ENCODE measurements at places on chromosomes 5 and 9.

- DNase-seq = no peak
These were observed 73.4 kb upstream of the SLC44A1 start for GRCh38 chr9:105171076-105171475.

GRCh38 chr5:172896465-172896864 lies 62.4 kb downstream of the ERGIC1 start:
- DNase-seq = no peak

DNA sequence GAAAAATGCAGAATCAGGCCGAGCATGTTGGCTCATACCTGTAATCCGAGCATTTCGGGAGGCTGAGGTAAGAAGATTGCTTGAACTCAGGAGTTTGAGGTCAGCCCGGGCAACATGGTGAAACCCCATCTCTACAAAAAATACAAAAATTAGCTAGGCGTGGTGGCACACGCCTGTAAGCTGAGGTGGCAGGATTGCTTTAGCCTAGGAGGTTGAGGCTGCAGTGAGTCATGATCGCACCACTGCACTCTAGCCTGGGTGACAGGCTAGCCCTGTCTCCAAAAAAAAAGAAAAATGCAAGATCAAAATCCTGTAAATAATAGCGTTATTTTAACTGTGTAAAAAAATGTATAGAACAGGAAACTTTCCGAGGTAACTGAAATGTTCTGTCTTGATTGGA lies 39.4 kb downstream of the RNF44 start:
- no peak for DNase-seq

- DNase-seq = no peak
These were observed 76.8 kb upstream of the CDK20 start for GRCh38 chr9:88051138-88051537.

DNA sequence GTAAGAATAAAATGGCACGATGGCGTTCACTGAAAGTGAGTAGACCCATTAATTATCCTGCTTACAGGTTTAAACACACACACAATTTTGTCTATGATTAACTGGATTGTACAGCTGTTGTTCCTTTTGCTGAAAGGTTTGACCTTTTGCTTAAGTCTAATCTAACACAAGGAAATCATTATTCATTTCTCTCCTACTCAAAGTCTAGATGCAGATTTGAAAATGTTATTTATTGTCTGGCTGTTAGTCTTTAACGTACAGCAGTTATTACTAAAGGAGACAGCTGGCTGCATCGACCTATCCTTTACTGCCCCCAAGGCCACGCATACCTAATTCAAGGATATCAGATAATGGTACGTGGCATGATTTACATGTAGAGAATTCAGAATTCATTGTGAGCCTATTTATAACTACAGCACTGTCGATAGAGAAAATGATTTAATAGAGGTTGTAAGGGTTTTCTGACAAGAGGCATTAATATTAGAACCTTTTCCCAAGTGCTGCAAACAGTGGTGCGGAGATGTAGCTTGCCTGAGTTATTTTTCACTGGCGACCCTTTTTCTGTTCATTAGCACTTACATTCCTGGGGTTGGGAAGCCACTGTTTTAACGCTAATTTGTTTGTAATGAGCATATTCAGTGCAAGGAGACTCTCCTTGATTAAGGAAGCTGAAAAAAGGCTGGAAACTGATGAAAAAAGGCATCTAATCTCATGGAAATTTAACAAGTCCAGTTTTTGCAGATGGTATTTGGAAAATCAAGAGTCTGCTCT lies 368.4 kb upstream of the GRAMD2B start:
- no peak for DNase-seq

DNA sequence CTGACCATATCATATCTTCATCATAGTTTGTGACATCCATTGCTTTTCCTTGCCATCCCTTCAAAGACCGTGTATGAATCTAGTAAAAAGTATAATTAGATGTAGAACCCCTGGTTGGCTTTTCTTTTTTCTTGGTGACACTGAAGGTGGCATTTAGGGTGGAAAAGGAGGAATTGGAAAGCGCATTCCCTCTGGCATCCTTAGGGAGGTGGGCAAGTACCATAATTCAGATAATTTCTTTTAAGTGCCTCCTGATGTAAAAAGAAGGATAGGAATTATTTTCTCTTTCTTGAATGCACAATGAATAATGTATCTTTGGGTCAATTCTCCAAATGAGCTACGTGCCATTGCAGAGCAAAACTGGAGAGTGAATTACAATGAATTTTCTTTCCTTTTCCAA lies 73.2 kb upstream of the SMARCA2 start:
- no peak for DNase-seq

- peak; percentile 14 for DNase-seq
These were observed 375.2 kb downstream of the ZNF608 start for GRCh38 chr5:124371111-124371706.

DNA sequence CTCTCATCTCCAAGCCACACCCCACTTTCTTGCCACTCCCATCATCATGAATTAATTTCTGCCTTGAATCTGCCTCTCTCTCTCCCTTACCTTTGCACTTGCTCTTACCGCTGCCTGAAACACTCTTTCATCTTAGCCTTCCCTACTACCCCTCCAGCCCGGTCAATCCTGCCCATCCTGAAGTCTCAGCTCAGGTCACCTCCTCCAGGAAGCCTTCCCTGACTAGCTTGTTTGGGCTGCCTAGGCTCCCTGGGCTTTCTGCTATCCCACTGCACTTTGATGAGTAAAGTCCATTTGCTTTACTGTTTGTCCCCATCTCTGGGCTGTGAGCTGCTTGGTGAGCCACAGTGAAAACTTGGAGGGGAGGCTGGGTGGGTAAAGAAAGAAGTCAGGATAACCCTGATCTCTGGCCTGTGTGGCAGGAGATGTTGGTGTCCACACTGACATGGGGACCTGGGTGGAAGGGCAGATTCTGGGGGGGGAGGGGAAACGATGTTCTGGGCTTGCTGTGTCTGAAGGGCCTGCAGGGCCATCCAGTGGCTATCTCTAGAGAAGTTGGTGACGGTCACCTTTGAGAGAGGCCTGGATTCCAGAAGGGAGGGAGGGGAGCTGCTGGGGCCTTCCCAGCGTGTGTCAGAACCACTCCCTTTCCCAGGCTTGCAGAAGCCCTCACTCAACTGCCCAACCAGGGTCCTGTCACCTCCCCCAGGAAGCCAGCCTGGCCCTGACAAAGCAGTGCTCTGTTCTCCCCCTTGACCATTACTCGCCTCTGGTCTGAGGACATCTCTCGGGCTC lies 75.0 kb upstream of the DAB2IP start:
- no peak for DNase-seq

DNA sequence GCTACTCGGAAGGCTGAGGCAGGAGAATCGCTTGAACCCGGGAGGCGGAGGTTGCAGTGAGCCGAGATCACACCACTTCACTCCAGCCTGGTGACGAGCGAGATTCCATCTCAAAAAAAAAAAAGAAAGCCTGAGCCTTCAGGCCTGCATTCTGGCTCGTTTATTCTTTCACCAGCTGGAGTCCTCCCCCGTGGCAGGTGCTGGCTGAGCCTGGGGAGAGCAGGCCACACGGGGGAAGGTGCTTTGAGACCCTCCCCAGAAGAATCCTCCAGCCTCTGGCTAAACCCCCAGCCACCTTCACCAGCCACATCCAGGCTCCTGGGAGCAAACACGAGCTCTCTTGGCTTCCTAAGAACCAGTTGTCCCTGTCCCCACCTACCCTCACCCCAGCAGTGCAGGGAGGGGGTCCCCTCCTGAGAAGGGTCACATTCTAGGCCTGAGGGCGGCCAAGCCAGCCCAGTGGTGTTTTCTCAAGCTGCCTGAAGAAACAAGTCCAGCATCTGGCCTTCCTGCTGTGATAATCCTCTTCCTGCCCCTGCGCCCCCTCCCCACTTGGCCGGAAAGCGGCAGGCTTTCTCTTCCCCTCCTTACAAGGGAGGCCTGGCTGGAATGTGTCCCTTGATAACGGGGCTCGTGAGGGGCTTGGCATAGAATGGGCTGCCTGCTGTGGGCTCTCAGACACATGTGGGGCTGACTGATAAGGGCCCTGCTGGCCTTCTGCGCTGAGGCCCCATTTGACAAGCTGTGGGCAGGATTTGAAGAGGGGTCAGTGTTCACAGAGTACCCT lies 41.5 kb downstream of the PLPP7 start:
- DNase-seq = no peak

GRCh38 chr5:1548702-1549474 lies 25.1 kb upstream of the LPCAT1 start:
- no peak for DNase-seq

DNA sequence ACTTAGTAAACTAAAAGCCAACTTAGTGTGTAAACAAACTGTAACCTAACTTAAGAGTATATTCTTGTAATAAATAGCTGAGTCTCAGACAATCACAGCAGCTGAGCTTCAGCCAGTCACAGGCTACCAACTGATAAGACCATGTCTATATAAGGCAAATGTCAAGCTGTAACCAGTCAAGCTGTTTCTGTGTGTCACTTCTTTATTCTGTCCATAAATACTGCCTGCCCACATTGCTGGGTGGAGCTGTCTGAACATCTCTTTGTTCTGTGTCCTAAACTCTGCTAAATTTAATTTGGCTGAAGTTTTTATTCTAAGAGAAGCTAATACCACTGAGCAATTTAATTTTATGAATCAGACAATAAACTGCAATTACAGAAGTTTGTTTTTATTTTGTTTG lies 412.1 kb upstream of the CDH10 start:
- DNase-seq = no peak

DNA sequence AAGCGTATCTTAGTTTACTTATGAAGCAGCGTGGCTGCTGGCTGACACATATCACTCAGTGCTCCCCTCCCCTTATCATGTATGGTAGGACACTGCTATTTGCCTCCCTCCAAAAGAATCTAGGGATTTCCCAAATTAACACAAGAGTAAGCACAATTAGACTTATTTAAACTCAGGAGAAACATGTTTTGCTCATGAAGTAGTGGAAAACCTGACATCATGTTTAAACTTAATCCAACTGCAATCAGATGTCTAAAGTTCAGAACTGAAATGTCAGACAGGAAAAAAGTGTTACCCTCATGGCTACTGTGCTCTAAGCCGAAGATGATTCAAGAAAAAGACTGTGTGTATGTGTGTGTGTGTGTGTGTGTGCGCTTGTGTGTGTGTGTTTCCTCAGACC lies 324.1 kb upstream of the TNC start:
- DNase-seq = no peak

- peak; percentile 55 for DNase-seq
These were observed 621 bp downstream of the SEC16A start for GRCh38 chr9:136482046-136482792.

DNA sequence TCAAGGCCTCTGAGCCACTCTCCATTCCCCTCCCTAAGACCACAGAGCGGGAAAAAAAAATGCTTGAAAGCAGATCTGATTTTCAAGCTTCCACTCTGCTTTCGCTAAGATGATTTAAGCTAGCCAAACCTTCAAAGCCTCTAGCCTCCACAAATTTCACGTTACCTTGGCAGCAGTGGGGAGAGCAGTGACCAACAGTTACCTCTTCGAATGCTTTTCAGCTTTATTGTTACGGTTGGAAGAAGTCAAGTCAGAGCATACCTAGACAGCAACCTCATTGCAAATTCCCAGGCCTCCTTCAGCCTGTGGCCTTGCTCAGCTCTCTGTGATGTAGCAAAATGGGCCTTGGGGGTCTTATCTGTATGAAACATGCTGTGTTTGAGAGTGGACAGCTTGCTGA lies 89.6 kb downstream of the FRMD3 start:
- no peak for DNase-seq

DNA sequence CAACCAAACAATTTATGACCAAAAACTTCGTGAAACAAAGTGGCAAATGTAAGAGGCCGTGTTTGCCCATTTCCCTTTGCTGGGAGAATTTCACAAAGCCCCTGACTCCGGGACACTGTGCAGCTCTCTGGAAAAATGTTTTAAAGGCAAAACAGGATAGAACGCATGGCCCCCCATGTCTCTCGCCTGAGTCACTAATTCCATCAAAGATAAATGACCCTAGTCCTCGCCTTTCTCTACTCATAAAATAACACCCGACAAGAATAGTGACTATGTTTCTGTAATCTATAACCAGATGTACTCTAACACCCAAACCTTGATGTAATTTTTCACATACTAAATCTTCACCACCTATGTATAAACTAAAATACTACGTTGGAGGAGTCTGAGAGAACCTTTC lies 55.7 kb upstream of the SAP30L start:
- no peak for DNase-seq

DNA sequence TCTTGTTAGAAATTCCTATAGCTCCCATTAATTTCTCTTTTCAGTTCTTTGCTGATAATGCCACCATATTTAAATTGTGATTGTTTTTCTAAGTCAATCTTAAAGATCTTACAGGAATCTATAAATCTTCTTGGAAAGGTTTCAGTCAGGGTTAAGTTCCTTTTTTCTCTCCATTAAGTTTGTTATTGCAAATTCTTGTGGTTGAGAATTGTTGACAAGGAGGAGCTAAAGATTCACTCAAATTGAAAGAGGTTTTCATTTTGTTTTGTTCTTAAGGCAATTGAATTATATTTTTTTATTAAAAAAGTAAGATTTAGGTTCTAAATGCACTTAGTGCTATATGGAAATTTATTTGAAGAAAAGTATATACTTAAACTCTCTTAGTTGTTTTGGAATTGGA lies 213.4 kb downstream of the PRR16 start:
- no peak for DNase-seq

- DNase-seq = no peak
These were observed 653.7 kb downstream of the NR2F1-AS1 start for GRCh38 chr5:92927291-92927778.

DNA sequence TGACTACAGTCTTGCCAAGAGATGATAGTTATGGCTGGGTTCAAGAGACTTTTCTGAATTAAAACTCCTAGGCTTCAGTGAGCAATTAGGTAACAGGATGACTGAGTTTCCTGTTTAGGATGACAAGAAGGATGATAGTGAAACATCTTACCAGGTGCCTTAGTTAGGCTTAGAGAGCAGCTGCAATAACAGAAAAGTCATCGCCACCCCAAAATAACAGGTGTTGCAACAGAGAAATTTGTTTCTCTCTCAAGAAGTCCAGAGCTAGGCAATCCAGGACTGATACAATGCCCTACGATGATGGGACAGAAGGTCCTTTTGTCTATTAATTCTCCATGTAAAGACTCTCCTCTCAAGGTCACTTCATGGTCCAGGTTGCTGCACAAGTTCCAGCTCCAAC lies 361.8 kb downstream of the CAAP1 start:
- DNase-seq = no peak

- DNase-seq = no peak
These were observed 269.6 kb downstream of the ARL15 start for GRCh38 chr5:54040804-54041203.
